GM23338 (cell line): ENCODE measurements at places on chromosomes 1 and 21. TPM values are rescaled to one million over a fixed set of nuclear protein-coding genes. Genes with fewer than 3 reads are reported as not detected.

The TMOD4 gene
- polyA plus RNA-seq, result not detected in 2 replicates

The FAM72B gene
- 22.8 and 27.4 TPM in 2 replicates for polyA plus RNA-seq

The RHBDL2 gene
- 0.70 and 1.2 TPM in 2 replicates for polyA plus RNA-seq

The IFI6 gene
- 15.6 and 16.0 TPM in 2 replicates for polyA plus RNA-seq

The MROH9 gene
- polyA plus RNA-seq, result 0.06 TPM in 1 of 2 replicates, not detected in the other

The APCS gene
- polyA plus RNA-seq, result not detected in 2 replicates

The NBPF20 gene
- 0.30 and 0.50 TPM in 2 replicates for polyA plus RNA-seq
